Calu3 (cell line): ENCODE measurements at places on chromosomes 7 and 10. TPM values are rescaled to one million over a fixed set of nuclear protein-coding genes. Genes with fewer than 3 reads are reported as not detected.

GRCh38 chr7:98930921-98931320 lies 52.6 kb downstream of the TRRAP start:
- H3K27ac ChIP-seq: no peak overlapping the region
- H3K36me3 ChIP-seq: peaks cover 51% of the 10 kb centered on the region
- H3K4me3 ChIP-seq: no peak overlapping the region

- H3K27ac ChIP-seq: no peak overlapping the region
- no peaks in the 10 kb centered on the region for H3K27me3 ChIP-seq
- no peaks in the 10 kb centered on the region for H3K36me3 ChIP-seq
- no peaks in the 10 kb centered on the region for H3K4me1 ChIP-seq
- no peak for DNase-seq
- no peak overlapping the region for H3K4me3 ChIP-seq
Measured at GRCh38 chr10:95214793-95215192, 20.8 kb downstream of the ACSM6 start.

GRCh38 chr7:77812290-77812685 lies 13.7 kb downstream of the PHTF2 start:
- H3K36me3 ChIP-seq: no peaks in the 10 kb centered on the region
- H3K27me3 ChIP-seq: no peaks in the 10 kb centered on the region
- H3K4me1 ChIP-seq: peaks cover 19% of the 10 kb centered on the region

- DNase-seq: no peak
- H3K27me3 ChIP-seq: no peaks in the 10 kb centered on the region
- H3K4me3 ChIP-seq: no peak overlapping the region
- no peaks in the 10 kb centered on the region for H3K4me1 ChIP-seq
Measured at GRCh38 chr7:98737176-98737575, 120.1 kb downstream of the NPTX2 start.

DNA sequence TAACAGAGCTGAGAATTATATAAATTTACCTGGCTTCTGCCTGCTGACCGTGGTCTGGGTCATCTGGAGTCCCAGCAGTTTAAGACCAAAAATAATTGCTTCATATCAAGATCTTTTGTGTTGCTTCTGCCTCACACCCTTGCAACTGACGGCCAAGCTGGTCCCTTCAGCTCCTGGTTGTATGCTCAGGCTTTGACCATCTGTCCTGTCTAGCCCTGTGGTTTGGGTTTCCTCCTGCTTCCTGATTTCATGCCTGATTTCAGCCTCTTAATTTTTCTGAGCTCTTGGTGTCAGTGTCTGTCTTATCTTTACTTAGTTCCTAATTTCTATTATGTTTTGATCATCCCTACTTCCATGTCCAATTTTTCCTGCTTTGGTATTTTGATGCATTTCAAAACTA lies 87.9 kb upstream of the PLXDC2 start:
- H3K36me3 ChIP-seq: no peaks in the 10 kb centered on the region
- no peak overlapping the region for H3K27ac ChIP-seq
- H3K4me3 ChIP-seq: no peak overlapping the region
- H3K27me3 ChIP-seq: no peaks in the 10 kb centered on the region
- no peak for DNase-seq

- H3K27ac ChIP-seq: no peak overlapping the region
- H3K4me3 ChIP-seq: no peak overlapping the region
- peaks cover 12% of the 10 kb centered on the region for H3K36me3 ChIP-seq
- no peaks in the 10 kb centered on the region for H3K27me3 ChIP-seq
Measured at GRCh38 chr10:86413046-86413728, 46.6 kb upstream of the GRID1 start.

Gene PNLIPRP1
- not detected in 2 replicates for total RNA-seq

DNA sequence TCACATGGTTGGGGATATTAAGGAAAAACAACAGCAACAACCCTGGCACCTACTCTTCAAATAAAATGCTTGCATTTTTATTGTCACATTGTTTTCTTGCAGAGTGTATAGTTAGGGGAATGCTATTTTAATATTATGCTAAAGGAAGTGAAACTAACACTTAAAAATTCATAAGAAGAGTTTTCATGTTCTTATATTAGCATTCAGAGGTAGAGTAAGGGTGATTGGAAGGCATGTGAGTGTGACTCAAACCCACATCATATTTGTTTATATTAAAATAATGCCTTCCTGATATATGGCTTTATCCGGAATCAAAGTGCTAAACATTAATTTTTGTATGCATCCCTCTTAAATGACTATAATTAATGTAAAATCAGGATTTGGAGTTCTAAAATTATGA lies 59.8 kb upstream of the TES start:
- H3K27me3 ChIP-seq: no peaks in the 10 kb centered on the region
- H3K27ac ChIP-seq: no peak overlapping the region
- H3K4me3 ChIP-seq: no peak overlapping the region
- H3K36me3 ChIP-seq: no peaks in the 10 kb centered on the region

Gene CTBP2
- 71.9 and 78.7 TPM in 2 replicates for total RNA-seq

- no peak for DNase-seq
- no peaks in the 10 kb centered on the region for H3K4me1 ChIP-seq
- H3K4me3 ChIP-seq: no peak overlapping the region
- H3K27me3 ChIP-seq: no peaks in the 10 kb centered on the region
- no peak overlapping the region for H3K27ac ChIP-seq
Measured at GRCh38 chr7:101913247-101913721, 95.9 kb downstream of the CUX1 start.

DNA sequence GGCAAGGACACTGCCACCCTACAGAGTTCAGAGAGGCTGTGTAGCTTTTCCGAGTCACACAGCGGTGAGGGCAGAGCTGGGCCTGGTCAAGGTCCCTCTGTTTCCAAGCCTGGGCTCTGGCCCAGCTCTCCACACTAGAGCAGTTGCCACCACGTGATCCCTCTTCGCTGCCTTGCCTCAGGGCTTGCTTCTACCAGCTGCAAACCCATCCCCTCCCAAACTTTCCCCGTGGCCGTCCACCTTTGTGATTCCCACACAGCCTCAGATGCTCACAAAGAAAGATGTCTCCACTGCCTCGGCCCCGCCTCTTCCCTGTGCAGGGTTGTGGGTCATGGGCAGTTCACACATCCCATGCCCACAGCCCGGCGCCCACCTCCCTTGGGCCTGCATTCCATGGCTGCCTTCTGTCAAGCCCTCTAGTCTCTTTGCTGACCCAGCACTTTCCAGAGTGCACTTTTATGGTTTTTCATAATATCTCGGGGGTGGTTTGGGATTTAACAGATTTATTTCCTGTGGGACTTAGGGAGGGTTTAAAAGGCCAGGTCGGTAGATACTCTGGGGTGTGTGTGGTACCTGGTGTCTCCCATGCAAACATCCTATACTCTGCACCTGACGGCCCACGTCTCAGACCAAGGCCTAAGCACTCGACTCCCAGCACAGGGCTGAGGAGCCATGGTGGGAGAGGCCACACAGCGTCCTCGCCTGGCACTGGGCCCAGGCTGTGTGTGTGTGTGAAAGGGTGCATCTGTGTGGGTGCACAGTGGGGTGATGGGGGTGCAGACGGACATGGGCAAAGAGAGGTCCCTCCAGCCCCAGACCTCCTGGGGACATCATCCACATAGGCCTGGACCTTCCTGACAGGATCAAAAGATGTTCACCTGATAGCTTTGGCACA lies 59.6 kb downstream of the PKD1L1 start:
- no peaks in the 10 kb centered on the region for H3K4me1 ChIP-seq
- H3K27ac ChIP-seq: no peak overlapping the region
- no peaks in the 10 kb centered on the region for H3K36me3 ChIP-seq
- no peak overlapping the region for H3K4me3 ChIP-seq
- no peak for DNase-seq

GRCh38 chr7:151925446-151926335 lies 30.6 kb upstream of the GALNTL5 start:
- peaks cover 79% of the 10 kb centered on the region for H3K27me3 ChIP-seq
- no peak overlapping the region for H3K27ac ChIP-seq
- no peaks in the 10 kb centered on the region for H3K36me3 ChIP-seq
- H3K4me3 ChIP-seq: no peak overlapping the region
- DNase-seq: no peak

DNA sequence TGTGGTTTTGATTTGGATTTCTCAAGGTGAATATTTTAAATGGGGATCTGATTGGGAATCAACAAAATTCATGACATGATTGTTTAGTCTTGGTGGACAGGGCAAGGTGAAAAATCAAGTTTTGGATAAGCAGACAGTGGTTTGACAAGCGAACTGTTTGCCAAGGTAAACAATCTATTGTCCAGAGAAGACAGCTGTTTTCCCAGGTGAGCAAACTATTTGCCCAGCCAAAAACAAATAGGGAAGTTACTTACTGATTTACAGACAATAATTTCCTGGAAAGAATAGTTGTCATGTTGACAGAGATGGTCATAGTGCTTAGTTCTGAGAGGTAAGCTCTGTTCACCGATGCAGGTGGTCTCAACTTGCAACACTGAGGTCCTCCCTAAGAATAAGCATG lies 94.0 kb upstream of the STEAP1B start:
- no peak for DNase-seq
- H3K4me1 ChIP-seq: peaks cover 22% of the 10 kb centered on the region
- no peak overlapping the region for H3K27ac ChIP-seq
- no peaks in the 10 kb centered on the region for H3K27me3 ChIP-seq
- H3K4me3 ChIP-seq: no peak overlapping the region
- no peaks in the 10 kb centered on the region for H3K36me3 ChIP-seq

Gene TAS2R4
- total RNA-seq: 2.4 and 3.0 TPM in 2 replicates

DNA sequence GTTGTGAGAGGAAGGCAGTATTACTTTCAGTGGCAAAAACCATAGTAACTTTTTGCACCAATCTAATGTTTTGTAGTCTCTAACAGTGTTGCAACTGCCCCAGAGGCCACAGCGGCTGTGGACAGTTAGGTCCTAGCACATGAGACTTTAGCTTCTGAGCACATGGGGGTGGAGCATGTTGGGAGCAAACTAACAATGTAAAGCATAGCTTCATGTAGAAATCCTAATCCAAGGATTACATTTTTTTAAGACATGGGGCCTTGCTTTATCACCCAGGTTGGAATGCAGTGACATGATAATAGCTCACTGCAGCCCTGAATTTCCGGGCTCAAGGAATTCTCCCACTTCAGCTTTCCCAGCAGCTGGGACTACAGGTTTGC lies 49.0 kb downstream of the LAMB1 start:
- H3K27ac ChIP-seq: no peak overlapping the region
- no peak overlapping the region for H3K4me3 ChIP-seq
- peaks cover 57% of the 10 kb centered on the region for H3K36me3 ChIP-seq
- no peak for DNase-seq
- H3K27me3 ChIP-seq: no peaks in the 10 kb centered on the region

GRCh38 chr10:93468461-93469213 lies 13.5 kb downstream of the MYOF start:
- H3K36me3 ChIP-seq: peaks cover 83% of the 10 kb centered on the region
- H3K4me1 ChIP-seq: peaks cover 54% of the 10 kb centered on the region
- no peaks in the 10 kb centered on the region for H3K27me3 ChIP-seq
- H3K4me3 ChIP-seq: peak overlapping the region; percentile 43
- peak overlapping the region; percentile 97 for H3K27ac ChIP-seq
- DNase-seq: no peak

Gene FLNC
- total RNA-seq: 0.42 and 0.98 TPM in 2 replicates

DNA sequence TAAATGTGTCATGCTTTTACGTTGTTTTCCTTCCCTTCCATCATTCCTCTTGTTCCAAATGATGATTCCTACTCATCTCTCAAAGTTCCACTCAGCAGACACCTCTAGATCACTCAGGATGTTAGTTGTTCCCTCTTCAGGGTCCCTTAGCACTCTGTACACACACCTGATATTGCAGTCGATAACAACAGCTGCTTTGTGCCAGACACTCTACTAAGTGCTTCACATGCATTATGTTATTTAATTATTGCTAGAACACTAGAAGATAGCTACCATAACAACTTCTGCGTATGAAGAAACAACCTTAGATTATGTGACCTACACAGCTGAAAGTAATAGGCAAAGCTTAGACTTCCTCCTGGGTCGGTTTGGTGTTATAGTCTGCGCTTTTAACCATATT lies 29.6 kb downstream of the PCBD1 start:
- H3K36me3 ChIP-seq: peaks cover 10% of the 10 kb centered on the region
- H3K27me3 ChIP-seq: no peaks in the 10 kb centered on the region
- no peak overlapping the region for H3K27ac ChIP-seq
- H3K4me3 ChIP-seq: no peak overlapping the region
- no peaks in the 10 kb centered on the region for H3K4me1 ChIP-seq
- no peak for DNase-seq

DNA sequence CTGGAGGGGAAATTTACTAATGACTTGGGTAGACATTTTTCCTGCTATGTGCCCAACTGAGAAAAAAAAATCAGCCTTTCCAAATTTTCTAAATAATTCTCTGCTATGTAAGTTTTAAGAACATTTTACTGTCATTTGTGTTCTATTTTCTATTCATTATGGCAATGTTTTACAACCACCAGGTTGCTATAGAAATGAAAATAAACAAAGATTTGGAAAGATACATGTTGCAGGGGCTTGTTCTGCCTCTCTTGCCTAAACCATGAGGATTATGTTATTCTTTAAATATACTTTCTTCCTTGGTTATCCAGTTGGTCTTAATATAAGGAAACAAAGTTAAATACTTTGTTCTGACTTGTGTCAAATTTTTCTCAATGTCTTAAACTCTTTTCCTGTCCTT lies 257.2 kb downstream of the TWIST1 start:
- no peaks in the 10 kb centered on the region for H3K4me1 ChIP-seq
- H3K36me3 ChIP-seq: no peaks in the 10 kb centered on the region
- H3K27me3 ChIP-seq: no peaks in the 10 kb centered on the region
- DNase-seq: no peak
- H3K4me3 ChIP-seq: no peak overlapping the region
- H3K27ac ChIP-seq: no peak overlapping the region

DNA sequence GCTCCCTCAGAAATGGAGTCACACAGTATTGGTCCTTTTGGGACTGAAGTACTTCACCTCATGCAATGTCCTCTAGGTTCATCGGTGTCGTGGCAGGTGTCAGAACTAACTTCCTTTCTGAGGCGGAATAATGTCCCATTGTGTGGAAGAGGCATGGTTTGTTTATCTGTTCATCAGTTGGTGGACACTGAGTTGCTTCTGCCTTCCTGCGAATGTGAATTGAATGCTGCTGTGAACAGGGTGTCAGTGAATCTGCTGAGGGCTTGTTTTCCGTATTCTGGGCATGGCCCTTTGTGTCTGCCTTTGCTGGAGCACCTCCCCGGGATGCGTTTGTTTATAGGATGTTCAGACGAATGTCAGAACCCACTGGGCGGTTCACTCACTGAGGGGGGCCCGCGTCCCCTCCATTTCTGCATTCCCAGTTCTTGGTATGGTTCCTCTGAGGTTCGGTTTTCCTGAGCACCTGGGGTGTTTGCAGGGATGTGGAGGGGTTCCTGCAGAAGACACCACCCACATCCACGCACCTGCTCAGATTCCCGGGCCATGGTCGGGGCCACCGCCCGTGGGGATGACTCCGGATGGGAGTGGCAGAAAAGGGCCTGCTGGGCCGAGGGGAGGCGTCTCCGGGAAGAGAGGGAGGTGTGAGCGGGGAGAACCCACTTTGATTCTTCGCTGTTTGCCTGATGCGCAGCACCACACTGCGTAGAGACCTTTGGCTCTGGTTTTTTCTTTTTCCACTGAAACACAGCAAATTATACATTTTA lies 33.1 kb downstream of the CHST12 start:
- peaks cover 11% of the 10 kb centered on the region for H3K36me3 ChIP-seq
- peaks cover 17% of the 10 kb centered on the region for H3K4me1 ChIP-seq
- H3K27me3 ChIP-seq: no peaks in the 10 kb centered on the region

GRCh38 chr10:34628174-34628796 lies 186.8 kb downstream of the PARD3 start:
- H3K27ac ChIP-seq: no peak overlapping the region
- peaks cover 4% of the 10 kb centered on the region for H3K36me3 ChIP-seq

GRCh38 chr7:40595129-40595528 lies 460.3 kb downstream of the SUGCT start:
- no peaks in the 10 kb centered on the region for H3K36me3 ChIP-seq
- no peaks in the 10 kb centered on the region for H3K4me1 ChIP-seq
- no peak overlapping the region for H3K4me3 ChIP-seq
